T-helper 2 cell (primary cell): ENCODE measurements at places on chromosomes 4 and X.

GRCh38 chr4:108143515-108143914 lies 25.2 kb downstream of the LEF1 start:
- no peak for DNase-seq

GRCh38 chr4:185411849-185412248 lies 13.9 kb downstream of the UFSP2 start:
- DNase-seq = no peak

- DNase-seq = no peak
Measured at GRCh38 chr4:37531151-37531550, 155.0 kb downstream of the RELL1 start.

DNA sequence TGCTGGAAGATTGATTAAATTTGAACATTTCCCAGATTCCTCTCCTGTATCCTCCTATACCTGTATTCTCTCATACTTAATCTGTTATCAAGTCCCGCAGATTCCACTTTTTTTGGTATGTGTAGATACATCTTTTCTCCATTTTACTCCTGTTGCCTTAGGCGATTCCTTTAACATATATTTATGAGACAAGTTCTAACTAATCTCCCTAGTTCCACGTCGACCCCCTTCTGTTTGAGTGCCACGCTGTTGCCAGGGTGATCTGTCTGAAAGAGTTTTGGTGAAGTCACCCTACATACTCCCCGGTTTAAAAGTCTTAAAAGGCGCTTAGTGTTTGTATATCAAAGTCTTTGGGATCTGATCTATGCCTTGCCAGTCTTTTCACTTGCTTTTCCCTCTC lies 2.4 kb downstream of the HNRNPH2 start:
- DNase-seq = no peak

GRCh38 chrX:150482537-150483206 lies 85.7 kb upstream of the MTM1 start:
- no peak for DNase-seq

- DNase-seq = no peak
Measured at GRCh38 chr4:53558065-53558801, 33.1 kb downstream of the LNX1 start.

GRCh38 chr4:25021216-25021615 lies 9.5 kb downstream of the LGI2 start:
- no peak for DNase-seq

GRCh38 chr4:155973639-155974475 lies 20.2 kb upstream of the CTSO start:
- no peak for DNase-seq

GRCh38 chr4:73864365-73864764 lies 4.8 kb upstream of the CXCL1 start:
- peak; percentile 5 for DNase-seq

DNA sequence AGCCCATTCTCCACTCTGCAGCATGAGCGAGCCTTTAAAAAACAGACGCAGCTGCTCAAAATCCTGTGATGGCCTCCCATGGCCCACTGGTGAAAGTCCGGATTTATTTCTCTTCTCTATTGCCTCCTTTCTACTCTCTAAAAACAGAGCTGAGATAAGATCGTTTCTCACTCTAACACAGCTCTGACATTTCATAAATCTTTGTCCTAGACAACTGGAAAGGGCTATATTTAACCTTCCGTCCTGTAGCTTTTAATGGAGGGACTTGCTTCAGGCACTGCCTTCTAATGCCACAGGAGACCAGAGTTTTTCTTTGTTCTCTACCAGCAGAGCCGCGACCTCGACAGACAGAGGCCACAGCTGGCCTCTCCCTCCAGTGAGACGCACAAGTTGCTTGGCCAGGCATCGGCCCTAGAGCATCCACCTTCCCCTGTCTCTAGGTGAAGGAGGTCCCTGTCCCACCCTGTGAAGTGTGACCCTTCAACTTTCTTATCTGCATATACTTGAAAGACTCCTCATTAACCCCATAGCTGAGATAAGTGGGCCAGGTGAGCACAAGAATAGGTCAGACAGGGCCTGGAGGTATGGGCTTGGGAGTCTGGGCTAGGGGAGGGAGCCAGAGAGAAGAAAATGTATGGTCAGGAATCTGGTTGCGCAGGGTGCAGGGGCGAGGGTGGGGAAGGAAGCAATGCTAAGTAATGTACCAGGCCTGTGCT lies 50.0 kb downstream of the RTL5 start:
- DNase-seq = no peak

DNA sequence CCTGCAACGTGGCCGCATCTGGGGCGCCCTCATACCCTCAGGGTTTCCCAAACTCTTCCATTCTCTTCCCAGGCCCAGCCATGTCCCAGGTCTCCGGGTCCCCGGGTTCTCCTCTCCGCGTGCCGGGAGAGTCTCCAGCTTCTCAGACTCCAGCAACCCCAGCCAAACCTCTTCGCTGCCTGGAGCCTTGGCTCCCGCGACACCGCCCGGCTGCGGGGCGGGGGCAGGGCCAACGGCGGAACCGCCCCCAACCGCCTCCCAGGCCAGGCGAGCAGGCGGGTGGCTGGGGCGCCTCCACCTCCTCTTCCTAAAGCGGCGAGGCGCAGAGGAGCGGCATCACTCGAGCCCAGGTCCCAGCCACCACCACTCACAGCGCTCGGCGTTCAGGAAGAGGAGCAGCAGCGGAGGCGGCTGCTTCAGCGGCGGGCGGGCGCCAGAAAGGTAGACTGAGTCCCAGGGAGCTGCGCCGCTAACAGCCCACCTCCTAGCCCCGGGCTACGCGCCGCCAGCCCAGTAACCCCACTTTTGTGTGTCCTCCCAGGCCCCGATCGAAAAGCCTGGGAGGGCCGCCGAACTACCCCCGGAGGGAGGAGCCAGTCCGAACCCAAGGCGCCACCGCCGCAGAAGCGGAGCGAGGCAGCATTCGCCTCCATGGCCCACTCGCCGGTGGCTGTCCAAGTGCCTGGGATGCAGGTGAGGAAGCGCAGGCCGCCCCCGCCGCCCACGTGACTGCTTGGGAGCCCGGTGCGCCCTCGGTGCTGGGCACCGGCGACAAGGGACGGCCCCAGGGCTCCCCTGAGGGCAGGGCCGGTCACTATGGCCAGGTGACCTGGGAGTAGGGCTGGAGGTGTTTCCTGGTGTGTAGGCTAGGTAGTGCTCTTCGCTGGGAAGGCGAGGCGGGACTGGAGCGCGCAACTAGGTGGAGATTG lies at the start of gene STK26:
TSS of gene STK26 (plus strand) at position 336 of the 929 bp plus-strand sequence. CDS start at position 652, 316 bp downstream.
- DNase-seq = peak; percentile 70

DNA sequence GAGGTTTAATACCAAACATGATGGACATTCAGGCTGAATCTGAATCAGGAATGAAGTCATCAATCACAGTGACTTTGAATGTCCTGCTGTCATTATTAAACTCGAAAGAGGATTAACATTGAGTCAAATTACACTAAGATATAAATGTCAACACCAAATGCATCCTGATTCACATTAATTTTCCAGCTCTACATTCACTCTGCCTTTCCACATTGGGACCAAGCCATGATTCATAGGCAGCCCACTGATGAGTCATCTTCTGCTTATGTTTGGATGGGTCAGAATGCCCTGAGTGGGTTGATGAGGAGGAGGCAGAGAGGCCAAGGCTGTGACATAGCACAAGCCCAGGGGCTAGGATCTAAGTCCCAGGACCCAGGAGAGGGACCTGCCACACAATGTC lies 247.6 kb upstream of the RPS6KA3 start:
- no peak for DNase-seq

- no peak for DNase-seq
Measured at GRCh38 chr4:183638436-183638835, 20.5 kb downstream of the RWDD4 start.

- no peak for DNase-seq
Measured at GRCh38 chrX:11393949-11394654, 100.9 kb downstream of the AMELX start.

GRCh38 chrX:11381464-11381863 lies 88.3 kb downstream of the AMELX start:
- no peak for DNase-seq

- DNase-seq = no peak
Measured at GRCh38 chr4:25926462-25926861, 12.4 kb downstream of the SMIM20 start.

GRCh38 chr4:40992472-40993295 lies 221.7 kb downstream of the APBB2 start:
- DNase-seq = no peak

GRCh38 chrX:38578167-38578566 lies 16.8 kb downstream of the TSPAN7 start:
- no peak for DNase-seq

- no peak for DNase-seq
Measured at GRCh38 chrX:11464836-11465463, 171.7 kb downstream of the AMELX start.

GRCh38 chrX:19272452-19272851 lies 71.3 kb upstream of the PDHA1 start:
- DNase-seq = peak; percentile 15

DNA sequence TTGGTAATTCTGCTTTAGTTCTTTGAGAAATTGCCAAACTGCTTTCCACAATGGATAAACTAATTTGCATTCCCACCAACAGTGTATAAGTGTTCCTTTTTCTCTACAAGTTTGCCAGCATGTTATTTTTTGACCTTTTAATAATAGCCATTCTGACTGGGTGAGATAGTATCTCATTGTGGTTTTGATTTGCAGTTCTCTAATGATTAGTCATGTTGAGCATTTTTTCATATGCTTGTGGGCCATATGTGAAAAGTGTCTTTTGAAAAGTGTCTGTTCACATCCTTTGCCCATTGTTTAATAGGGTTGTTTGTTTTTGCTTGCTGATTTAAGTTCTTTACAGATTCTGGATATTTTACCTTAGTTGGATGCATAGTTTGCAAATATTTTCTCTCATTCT lies 25.9 kb downstream of the ENPEP start:
- no peak for DNase-seq

- DNase-seq = no peak
Measured at GRCh38 chr4:184596044-184596616, 53.1 kb downstream of the CASP3 start.

GRCh38 chr4:141425124-141425523 lies 204.4 kb downstream of the ZNF330 start:
- DNase-seq = no peak

GRCh38 chrX:124524852-124525251 lies 178.5 kb downstream of the SH2D1A start:
- no peak for DNase-seq

GRCh38 chrX:10395643-10396042 lies 224.7 kb downstream of the MID1 start:
- DNase-seq = no peak

GRCh38 chrX:105349476-105349875 lies 129.0 kb upstream of the TEX13A start:
- no peak for DNase-seq

DNA sequence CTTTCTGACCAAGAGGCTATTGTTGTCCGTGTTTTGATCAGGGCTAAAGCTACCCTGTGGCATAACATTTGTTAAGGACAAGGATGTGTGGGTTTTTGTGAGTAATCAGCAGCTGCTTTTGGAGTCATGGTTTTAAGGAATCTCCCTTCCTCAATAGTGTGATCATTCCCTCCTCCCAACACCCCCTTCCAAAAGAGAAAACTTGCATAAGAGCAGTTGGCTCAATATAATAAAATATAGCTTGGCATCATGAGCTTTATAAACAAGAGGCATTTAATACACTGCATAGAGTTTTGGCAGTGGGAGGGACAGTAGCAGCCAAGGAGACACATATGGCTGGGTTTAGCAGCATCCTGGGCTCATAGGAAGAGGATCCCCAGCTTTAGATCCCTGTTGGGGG lies 84.7 kb downstream of the NHS start:
- no peak for DNase-seq

DNA sequence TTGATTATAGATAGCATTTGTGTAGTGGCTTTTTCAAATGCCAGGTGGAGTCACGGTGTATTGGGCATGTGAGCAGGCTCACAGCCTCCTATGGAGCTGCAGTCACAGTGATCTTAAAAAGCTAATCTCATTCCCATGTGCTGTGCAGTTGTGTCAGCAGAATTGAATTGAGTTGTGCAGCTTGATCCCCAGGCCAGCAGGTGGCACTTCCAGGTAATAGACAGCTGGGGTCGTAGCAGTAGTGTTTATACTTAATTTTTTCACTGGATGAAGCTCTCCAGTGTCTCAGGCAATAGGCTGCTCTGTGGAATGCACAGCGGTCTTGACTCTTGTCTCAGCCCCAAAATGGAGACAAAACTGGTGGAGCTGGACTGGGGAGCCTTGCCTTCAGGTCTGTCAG lies 1028.1 kb downstream of the SH3BGRL start:
- no peak for DNase-seq

DNA sequence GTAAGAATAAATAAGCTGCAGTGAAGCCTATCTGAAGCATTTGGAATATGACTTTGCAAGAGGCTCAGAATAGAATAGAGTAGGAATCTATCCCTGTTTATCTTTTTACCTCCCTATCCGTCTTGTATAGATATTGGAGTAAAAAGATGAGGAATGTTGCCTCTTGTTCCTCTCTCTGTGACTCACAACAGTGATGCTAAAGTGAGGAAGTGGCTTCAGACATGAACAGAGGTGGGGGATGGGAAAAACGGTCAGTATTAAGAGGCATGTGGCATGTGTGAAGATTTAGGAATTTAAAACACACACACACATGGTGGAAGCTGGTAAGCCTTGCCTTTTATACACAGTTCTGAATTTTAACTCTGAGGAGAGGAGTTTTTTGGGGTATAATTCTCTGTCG lies 3.8 kb upstream of the DCAF4L1 start:
- DNase-seq = no peak

DNA sequence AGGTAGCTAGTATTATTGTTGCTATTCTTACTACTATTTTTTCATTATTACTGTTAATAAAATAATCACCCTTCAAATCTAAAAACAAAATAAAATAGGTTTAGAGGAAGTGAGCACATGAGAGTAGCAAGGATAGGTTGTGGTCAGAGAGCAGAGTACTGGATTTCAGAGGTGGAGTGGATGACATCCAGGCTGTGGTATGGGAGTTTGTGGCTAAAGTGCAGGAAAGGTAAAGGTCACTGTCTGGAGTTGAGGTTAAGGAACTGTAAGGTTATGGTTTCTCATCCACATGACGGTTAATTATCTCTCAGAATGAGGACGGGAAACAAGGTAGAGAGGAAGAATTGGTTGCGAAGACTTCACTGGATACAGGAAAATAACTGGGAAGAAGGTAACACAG lies 27.7 kb downstream of the STEEP1 start:
- DNase-seq = no peak

DNA sequence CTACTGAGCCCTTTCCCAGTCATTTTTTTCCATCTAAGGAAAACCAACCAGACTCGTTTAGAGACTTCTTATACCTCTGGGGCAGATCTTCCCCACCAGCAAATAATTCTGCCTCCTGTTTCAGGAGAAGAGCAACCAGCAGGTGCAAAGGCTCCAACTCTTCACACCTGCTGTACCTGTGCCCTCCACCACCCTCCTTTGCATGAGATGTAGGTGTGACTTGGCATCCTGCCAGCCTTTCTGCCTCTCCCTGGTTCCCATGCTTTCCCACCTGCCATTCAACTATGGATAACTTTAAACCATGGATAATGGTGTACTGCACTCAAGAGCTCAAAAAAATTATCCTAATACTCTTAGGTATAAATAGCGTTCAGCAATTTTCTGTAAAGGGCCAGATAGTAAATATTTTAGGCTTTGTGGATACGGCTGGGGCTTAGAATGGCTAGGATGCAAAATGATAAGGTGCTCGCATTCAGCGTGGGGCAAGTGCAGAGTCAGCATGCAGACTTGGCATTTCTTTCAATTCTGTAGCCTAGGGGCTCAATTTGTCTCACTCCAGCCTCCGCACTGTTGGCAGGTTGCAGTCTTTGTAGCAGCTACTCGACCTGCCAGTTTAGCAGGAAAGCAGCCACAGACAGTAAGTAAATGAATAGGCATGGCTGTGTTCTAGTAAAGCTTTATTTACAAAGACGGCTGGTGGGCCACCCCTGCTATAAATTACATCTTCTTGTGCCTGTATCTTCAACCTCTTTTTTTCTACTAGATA lies 79.8 kb downstream of the HCCS start:
- no peak for DNase-seq
